SHP77 (cell line): ENCODE measurements at places on chromosomes 16 and 17.

DNA sequence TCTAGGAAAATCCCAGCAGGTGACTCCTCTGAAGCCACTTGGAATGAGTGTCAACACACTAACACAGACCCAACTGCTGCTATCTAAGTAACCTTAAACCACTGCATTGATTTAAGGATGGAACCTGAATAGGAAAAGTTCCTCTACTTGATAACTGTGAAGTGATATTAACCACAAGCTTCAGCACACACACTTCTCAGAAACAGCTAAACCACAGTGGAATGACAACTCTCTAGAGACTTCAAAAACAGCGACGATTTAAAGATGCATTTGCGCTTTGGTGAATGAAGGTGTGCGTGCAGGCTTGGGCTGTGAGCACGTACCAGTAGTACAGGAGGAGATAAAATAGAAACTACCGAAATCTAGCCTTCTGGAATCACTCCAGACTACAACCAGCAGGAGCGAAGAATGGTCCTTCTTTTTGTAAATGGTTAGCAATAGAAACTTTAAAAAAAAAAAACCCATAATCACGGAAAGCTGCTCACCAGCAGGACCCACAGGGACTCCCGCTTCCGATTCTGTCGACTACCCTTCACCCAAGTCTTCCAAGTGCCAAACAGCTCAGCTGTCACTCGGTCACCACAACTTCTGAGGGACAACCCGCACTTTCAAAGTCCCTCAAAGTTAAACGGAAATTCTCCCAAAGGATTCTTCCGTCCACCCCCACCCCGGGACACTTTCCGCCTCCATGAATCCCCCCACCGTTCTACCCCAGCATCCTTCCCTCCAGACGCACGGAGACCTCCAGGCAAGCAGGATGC lies 137.7 kb upstream of the CORO6 start:
- no peak for DNase-seq

DNA sequence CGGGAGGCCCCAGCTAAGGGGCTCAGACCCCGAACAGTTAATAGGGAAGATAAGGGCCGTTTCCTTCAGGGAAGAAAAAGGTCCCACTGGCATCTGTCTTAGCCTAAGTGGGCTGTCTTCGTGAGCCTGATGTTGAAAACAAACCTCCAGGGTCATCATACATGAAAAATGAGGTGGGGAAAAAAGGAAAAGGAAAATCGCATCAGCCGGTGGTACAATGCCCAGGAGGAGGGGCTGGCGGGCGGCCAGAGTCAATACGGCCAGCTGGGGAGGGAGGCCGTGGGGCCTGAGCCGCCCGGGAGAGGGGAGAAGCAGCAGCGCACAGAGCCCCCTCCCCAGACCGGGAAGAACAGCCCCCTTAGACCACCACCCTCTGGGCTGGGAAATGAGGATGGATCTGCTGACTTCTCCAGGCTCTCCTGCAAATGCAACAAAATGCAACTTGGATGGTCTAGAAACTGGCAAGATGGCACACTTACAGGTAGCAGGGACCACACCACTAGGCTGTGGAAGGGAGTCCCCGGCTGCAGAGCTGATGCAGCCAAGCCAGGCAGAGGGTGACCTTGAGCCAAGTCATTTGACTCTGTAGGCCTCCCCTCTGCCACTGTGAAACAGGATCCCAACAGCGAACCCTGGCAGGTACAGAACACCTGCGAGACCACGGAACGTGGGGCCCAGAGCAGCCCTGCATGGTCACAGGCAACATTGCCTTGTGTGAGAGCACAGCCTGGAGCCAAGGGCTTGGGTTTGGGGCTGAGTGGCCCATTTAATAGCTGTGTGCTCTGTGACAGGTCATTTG lies 448.5 kb downstream of the SOX9 start:
- DNase-seq, result peak; percentile 34

DNA sequence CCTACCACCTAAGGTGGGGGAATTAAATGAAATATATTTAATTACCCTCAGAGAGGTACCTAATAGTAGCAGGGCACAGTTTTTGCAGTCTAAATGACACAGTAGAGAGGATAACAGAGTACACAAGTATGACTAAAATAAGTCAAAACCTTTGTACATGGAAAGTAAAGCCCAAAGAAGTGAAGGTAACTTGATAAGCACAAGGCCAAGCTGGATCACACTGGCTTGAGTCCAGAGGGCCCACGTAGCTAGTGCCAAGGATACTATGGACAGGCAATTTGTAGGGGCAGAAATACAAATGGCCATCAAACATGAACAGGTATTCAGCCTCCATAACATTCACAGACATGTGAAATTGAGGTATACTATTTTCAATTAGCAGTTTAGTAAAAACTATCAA lies 7.6 kb downstream of the MYO18A start:
- DNase-seq, result no peak

DNA sequence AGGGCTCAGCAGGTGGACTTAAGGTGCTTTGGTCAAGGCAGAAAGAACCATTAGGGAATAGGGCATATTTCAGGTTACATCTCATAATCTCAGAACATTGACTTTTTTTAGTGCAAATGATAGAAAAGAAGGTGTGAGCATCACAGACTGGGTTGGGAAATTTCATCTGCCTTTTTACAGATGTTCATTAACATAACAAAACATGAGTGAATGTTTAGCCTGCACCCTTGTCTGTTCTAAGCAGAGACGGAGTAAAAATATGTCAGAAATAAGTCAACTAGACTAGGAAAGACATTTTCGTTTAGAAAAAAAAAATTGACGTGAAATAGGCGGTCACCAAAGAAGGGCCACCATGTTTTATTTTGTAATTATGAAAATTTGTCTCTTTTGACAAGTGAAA lies 127.5 kb upstream of the CDH13 start:
- DNase-seq, result no peak

DNA sequence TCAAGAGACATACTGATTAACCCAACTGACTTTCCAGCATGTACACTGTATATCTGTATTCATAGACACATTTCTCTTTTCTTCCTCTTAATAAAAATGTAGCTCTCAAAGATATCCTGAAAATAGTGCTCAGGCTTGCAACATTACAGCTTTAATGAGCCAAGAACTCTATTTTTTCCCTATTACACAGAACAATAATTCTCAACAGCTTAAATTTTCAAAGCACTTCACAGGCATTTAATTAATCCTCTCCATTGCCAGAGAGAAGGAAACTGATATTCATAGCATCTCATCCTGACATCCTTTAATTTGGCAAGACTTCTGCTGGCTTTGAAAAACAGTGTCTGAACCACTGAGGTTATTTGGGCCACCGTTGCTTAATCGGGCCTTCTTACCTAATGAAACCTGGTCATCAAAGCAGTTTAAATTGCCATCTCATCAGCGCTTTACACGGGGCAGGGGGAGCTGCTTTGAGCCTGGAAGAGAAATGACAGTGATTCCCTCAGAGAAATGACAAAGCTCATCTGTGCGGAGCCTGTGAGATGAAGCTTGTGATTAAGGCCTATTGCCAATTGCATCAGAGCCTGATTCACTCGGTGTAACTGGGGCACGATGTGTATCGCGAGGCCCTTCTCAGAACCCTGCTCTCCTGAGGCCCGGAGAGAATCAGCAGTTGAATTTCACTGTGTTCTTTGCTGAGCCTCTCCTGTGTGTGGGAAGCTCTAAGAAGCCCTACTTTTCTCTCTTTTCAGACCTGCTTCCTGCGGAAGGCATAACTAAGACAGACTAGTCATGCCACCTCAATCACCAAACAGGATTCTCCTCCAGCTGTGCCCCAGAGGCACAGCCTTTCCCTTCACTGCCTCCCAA lies 8.5 kb upstream of the SIAH1 start:
- DNase-seq, result no peak

DNA sequence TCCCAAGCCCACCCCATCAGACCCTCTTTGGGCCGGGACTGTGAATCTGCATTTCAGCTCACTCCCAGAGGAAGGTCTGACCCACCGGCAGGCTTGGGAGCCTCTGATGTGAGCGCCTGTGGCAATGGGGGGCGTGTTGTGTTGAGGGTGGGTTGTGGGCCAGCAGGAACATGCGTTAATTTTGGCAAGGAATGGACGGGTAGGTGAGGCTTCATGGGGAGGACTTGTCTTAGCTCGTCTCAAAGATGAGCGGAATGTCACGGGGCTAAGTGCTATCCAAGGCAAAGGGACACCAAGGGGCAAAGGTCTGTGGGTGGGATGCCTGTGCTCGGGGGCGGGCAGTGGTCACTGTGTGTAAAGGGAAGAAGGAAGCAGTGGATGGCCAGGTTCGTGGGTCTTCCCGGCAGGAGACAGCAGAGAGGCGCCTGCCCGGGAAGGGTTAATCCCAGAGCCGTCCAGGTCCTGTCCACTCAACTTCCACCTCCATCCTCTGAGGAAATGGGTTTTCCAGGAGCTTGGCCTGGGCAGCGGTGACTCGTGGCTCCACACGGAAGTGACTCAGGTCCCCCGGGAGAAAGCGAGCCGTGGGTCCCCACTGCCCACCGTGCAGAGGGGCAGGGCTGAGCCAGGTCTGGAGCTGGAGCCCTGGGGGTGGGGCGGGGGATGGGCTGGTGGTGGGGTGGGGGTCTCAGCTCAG lies 17.4 kb downstream of the ADGRG1 start:
- no peak for DNase-seq

GRCh38 chr16:81544700-81545271 lies 100.2 kb downstream of the CMIP start:
- DNase-seq, result no peak

DNA sequence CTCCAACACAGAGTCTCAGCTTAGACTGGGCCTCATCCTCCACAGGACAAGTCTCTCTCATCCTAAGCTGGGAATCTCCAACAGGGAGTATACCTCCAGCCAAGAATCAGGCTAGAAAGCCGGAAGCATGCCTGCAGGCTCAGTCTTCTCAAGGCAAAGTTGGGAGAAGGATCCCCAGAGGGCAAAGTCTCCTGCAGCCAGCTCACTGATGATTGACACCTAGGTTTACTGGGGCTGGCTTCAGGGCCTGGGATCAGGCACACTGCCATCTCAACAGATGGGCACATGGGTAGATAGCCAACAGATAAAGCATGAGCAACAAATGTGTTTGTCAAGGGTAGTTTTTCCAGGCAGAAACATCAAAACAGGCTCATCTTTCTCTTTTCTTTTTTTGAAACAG lies 56.1 kb upstream of the TOX3 start:
- no peak for DNase-seq

DNA sequence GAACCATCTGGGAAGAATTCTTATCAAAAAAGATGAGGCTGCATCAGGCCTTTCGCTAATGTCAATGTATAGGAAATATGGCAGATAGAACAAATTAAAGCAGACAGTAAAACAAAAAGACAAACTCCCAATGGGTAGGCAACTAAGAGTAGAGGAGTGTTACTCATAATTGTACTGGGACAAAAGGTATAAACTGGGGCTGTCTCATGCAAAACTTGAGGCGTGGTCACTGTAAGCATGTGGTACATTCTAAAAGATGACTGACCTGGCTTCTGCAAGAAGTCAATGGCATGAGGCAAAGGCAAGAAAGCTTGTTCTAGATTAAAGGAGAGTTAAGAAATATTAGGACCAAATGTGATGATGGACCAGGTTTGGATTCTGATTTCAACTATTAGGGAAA lies 26.7 kb downstream of the SMIM36 start:
- DNase-seq, result no peak

DNA sequence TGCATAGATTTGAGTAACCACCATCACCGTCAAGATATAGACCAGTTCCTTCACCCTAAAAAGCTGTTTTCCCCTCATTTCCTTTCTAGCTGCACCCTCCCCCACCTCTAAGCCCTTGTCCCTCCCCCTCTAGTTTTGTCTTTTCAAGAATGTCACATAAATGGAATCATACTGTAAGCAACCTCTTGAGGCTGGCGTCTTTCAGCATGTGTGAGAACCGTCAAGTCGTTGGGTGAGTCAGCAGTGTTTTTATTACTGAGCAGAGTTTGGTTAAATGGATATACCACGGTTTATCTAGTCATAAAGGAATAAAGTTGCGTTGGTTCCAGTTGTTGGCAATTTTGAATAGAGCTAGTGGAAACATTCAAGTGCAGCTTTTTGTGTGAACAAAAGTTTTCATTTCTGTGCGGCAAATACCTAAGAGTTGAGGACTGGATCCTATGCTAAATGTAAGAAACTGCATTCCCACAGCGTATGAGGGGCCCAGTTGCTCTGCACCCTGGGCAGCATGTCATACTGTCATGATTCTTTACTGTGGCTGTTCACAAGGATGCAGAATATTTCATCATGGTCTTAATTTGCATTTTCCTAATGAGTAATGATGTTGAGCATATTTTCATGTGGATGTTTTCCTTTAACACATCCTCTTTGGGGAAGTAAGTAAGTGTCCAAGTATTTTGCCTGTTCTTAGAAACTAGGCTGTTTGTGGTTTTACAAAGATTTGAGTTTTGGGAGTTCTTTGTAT lies 264.3 kb downstream of the CPPED1 start:
- DNase-seq, result peak; percentile 9

DNA sequence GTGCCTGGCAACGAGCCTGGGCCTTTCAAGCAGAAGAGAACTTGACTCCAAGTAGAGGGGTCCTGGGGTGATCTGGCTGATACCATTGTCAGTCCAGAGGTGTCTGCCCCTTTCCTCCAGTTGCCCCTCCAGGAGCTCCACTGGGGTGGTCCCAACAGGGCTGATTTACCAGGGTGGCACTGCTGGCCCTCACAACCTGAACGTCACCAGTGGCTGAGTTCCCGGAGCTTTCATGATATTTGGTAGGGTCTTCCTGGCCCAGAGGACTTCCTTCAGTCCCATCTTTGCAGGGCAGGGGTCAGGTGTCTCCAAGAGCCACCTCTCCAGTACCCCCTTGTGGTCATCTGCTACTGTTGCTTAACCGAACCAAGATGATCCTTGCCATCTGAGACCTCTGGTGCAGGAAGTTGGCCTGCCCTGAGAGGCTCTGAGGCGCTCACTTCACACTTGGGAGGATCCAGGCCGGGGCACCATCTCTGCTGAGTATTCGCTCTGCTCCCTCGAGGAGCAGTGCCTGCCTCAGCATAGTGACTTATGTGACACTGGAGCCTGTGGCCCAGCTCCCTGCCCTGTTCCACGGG lies 3.5 kb downstream of the LIMD2 start:
- no peak for DNase-seq

DNA sequence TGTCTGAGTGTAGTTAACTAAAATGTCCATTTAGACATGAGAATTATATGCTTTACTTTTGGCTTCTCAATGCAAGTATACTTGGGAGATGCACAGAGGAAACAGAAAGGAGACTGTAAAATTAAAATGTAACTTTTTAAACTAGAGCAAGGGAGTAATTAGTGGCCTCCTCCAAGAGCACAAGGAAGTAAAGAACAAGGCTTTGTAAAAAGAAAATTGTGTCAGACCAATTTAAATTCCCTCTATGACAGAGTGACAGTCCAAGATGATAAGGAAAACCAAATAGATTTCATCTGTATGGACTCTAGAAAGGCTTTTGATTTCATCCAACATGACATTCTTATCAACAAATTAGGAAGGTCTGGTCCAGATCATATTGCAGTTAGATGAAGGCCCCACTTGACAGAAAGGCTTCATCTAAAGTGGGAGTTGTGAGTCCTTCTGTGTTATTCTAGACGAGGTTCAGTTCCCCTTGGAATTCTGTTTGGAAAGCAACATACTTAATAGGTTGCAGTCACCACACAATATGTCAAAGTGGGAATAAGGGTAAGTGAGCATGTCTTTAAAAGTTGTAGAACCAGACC lies 6.5 kb upstream of the CAPNS2 start:
- no peak for DNase-seq
